ENCODE measurements at places on chromosomes 12 and 14.

GRCh38 chr12:123519141-123520001 is 14.1 kb downstream of the RILPL1 start:
- H3K4me1 ChIP-seq = no peaks in the 10 kb centered on the region
- H3K27ac ChIP-seq = no peak overlapping the region
- no peaks in the 10 kb centered on the region for H3K36me3 ChIP-seq
- H3K27me3 ChIP-seq = no peaks in the 10 kb centered on the region

- H3K27ac ChIP-seq = peak overlapping the region; percentile 100
- H3K4me3 ChIP-seq = peak overlapping the region; percentile 99
- peak; percentile 64 for DNase-seq
- H3K27me3 ChIP-seq = no peaks in the 10 kb centered on the region
- peaks cover 63% of the 10 kb centered on the region for H3K4me1 ChIP-seq
These were observed 5.1 kb downstream of the ARHGDIB start for GRCh38 chr12:14956024-14956891.

GRCh38 chr12:95303476-95303875 is 85.9 kb downstream of the VEZT start:
- DNase-seq = no peak
- no peaks in the 10 kb centered on the region for H3K27me3 ChIP-seq
- H3K27ac ChIP-seq = no peak overlapping the region
- peaks cover 18% of the 10 kb centered on the region for H3K36me3 ChIP-seq

DNA sequence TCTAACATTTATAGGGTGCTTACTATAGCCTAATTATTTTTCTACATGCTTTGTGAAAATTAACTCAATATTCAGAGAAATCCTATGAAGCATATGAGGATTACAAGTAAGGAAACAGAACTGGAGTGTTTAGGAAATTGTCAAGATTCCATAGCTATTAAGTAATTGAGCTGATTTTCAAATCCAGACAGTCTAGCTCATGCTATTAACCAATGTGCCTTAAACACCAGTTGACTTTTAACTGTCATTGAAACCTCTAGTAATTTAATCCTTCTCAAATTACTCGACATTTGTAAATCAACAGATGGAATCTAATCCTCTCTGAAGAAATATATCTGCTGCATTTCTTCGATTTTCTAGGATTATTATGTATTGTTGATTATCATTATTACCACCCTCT is 488.9 kb downstream of the MDGA2 start:
- no peaks in the 10 kb centered on the region for H3K4me1 ChIP-seq
- no peaks in the 10 kb centered on the region for H3K36me3 ChIP-seq
- DNase-seq = no peak
- H3K27ac ChIP-seq = no peak overlapping the region

DNA sequence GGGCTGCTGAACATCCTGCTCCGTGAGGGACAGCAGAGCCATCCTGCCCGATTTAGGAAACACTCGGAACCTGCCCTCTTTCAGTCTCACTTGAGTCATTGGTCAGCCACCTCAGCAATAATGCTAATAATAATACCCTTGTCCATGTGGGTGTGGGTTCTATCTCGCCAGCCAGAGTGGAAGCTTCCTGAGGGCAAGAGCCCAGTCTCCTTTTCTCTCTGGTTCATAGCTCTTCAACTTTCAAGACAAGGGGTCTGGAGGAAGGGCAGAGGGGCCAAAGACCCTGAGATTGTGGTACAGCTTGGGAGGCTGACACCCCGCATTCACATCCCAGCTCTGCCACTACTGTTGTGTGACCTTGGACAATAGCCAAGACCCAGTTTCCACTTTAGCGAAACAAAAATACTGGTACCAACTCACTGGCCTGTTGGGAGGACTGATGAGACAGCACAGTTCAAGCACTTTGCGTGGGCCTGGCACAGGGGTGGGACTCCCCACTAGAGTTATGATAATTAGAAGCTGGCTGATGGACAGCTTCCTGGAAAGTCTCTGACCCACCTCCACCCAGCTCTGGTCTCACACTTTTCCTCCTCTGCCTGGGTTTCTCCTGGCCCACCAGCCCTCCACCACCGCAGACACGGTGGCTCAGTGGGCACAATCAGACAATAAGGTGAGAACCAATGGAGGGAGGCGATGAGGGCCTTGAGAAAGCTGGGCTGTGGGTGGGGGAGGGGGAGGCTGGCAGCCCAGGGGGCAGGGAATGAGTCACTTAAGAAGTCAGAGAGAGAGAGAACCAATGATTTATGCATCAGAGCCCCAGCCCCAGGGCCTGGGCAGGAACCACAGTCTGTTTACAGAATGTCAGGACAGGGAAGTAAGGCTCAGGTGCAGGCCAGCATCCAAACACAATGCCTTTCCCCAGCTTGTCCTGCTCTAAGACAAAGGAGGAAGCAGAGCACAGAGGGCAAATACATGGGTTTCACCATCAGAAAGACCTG is 9.6 kb downstream of the FAIM2 start:
- no peaks in the 10 kb centered on the region for H3K4me1 ChIP-seq
- no peaks in the 10 kb centered on the region for H3K36me3 ChIP-seq
- H3K4me3 ChIP-seq = no peak overlapping the region
- no peak for DNase-seq

All from activated CD8-positive, alpha-beta memory T cell treated with anti-CD3 and anti-CD28 coated beads, Interleukin-2, amount 10 ng/mL, durations not matched to agents 7 days and 5 days (primary cell).